A172 (cell line): ENCODE measurements at places on chromosomes 11 and 22. TPM values are rescaled to one million over a fixed set of nuclear protein-coding genes. Genes with fewer than 3 reads are reported as not detected.

Gene MTMR3
- 8.1 and 9.4 TPM in 2 replicates for total RNA-seq

Gene GALNT18
- 3.7 and 5.7 TPM in 2 replicates for total RNA-seq

Gene KRTAP5-10
- total RNA-seq, result not detected in 2 replicates

Gene GGTLC3
- not detected in 2 replicates for total RNA-seq

Gene ESAM
- 0.10 TPM in 2 replicates for total RNA-seq

Gene FTH1
- 511 and 651 TPM in 2 replicates for total RNA-seq

Gene MPZL2
- not detected in 2 replicates for total RNA-seq

Gene THOC5
- 42.8 and 45.6 TPM in 2 replicates for total RNA-seq

Gene CD44
- total RNA-seq, result 179 and 324 TPM in 2 replicates

Gene POTEH
- 0.05 TPM in 1 of 2 replicates, not detected in the other for total RNA-seq

Gene SPDYC
- total RNA-seq, result not detected in 2 replicates

Gene APOA5
- not detected in 2 replicates for total RNA-seq

Gene CNIH2
- total RNA-seq, result 0.72 and 1.9 TPM in 2 replicates

Gene MYEOV
- 68.7 and 130 TPM in 2 replicates for total RNA-seq

Gene GSTT2
- total RNA-seq, result not detected in 2 replicates

Gene OR5A1
- not detected in 2 replicates for total RNA-seq

Gene SLC22A12
- total RNA-seq, result not detected in 2 replicates

Gene MUC6
- total RNA-seq, result not detected in 2 replicates

Gene BAIAP2L2
- not detected in 2 replicates for total RNA-seq

Gene OSBP2
- total RNA-seq, result 4.7 and 6.5 TPM in 2 replicates

Gene HEPHL1
- not detected in 2 replicates for total RNA-seq

Gene ANGPTL5
- total RNA-seq, result not detected in 2 replicates

Gene OR52N4
- not detected in 2 replicates for total RNA-seq

Gene MS4A12
- total RNA-seq, result not detected in 2 replicates

Gene C11orf42
- total RNA-seq, result not detected in 2 replicates

Gene INCENP
- total RNA-seq, result 52.5 and 66.1 TPM in 2 replicates

Gene OR8G5
- not detected in 2 replicates for total RNA-seq

Gene MPPED1
- total RNA-seq, result not detected in 2 replicates

Gene INPP5J
- total RNA-seq, result 0.33 and 1.3 TPM in 2 replicates

Gene KCNQ1
- 1.9 and 3.5 TPM in 2 replicates for total RNA-seq

Gene FIBIN
- total RNA-seq, result not detected in 2 replicates

Gene MS4A4E
- total RNA-seq, result not detected in 2 replicates

Gene CHST1
- total RNA-seq, result 0.14 and 1.6 TPM in 2 replicates

Gene EIF3F
- total RNA-seq, result 293 and 302 TPM in 2 replicates

Gene DSCAML1
- not detected in 2 replicates for total RNA-seq

Gene CLCF1
- total RNA-seq, result 7.5 and 8.1 TPM in 2 replicates

Gene NOL12
- total RNA-seq, result 24.2 and 56.1 TPM in 2 replicates

Gene EHF
- total RNA-seq, result 0.14 TPM in 1 of 2 replicates, not detected in the other

Gene MEN1
- 14.3 and 15.0 TPM in 2 replicates for total RNA-seq

Gene BEST1
- 0.79 and 1.00 TPM in 2 replicates for total RNA-seq

Gene TTLL1
- 4.7 and 6.6 TPM in 2 replicates for total RNA-seq

Gene TRIM6
- 5.0 and 6.7 TPM in 2 replicates for total RNA-seq

Gene GVQW3
- total RNA-seq, result 1.1 and 2.1 TPM in 2 replicates

Gene HDHD5
- 24.7 and 29.2 TPM in 2 replicates for total RNA-seq

Gene CABP4
- not detected in 2 replicates for total RNA-seq

Gene OR4C3
- total RNA-seq, result not detected in 2 replicates
